Right renal cortex interstitium (tissue), 3 donors: ENCODE measurements at places on chromosomes 11 and 22.

DNA sequence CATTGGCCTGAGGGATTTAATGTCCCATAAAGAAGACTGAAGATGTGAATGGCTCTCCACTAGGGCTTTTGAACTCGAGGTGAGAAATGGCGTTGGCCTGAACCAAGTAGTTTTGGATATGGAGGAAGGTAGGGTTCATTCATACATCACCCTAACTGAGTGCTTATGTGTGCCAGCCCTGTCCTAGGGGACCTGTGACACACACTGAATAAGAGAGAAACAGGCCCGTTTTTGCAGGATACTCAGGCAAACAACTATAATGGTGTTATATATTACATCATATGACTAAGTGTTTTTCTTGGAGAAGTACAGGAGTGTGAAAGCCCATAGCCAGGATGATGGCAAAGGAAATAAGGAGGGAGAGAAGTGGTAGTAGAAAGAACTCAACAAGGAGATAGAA lies 368.1 kb downstream of the TMEM135 start:
- no peak for DNase-seq

GRCh38 chr11:8709002-8709672 lies 26.5 kb downstream of the RPL27A start:
- no peak for DNase-seq

DNA sequence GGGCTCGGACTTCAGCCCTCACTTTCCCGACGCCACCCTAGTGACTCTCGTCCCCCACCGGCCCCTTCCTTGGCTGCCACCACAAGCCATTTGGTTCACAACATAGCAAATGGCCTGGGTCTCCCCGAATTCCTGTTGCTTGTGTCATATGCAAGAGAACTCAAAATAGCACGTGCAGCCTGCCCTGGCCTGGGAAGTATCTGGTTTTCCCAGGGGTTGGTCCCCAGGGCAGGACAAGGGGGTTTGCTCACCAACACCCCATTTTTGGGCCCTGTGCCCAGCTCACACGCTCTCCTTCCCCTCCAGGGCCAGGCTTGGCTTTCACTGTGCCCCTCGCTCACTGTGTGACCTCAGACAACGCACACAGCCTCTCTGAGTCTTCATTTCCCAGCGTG lies 12.8 kb upstream of the TPCN2 start:
- DNase-seq: no peak

DNA sequence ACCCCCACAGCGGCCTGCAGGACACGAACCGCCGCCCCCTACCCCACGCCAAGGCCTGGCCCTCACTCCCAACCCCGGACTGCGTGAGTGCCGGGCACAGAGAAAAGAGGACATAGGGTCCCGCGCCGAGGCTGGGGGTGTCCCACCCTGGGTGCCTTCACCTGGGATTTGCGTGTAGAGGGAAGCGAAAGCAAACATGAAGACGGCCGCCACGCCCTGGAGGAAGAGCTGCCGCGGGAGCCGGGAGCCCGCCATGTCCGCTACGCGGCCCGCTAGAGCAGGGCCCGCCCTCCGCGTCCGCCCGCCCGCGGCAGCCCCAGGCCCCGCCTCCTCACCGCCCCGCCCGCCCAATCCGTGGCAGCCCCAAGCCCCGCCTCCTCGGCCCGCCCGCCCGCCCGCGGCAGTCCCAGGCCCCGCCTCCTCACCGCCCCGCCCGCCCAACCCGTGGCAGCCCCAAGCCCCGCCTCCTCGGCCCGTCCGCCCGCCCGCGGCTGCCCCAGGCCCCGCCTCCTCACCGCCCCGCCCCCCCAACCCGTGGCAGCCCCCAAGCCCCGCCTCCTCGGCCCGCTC lies at the start of gene LMF2:
LMF2 (minus strand) TSS at position 282 of the 570 bp plus-strand sequence; CDS start at position 255, 27 bp downstream.
- DNase-seq: no peak

- DNase-seq: no peak
Measured at GRCh38 chr11:76134239-76134638, 72.1 kb downstream of the WNT11 start.

- no peak for DNase-seq
Measured at GRCh38 chr22:37508431-37508992, 10.7 kb downstream of the CARD10 start.

- DNase-seq: no peak
Measured at GRCh38 chr11:6321356-6321755, 1.1 kb upstream of the CAVIN3 start.

DNA sequence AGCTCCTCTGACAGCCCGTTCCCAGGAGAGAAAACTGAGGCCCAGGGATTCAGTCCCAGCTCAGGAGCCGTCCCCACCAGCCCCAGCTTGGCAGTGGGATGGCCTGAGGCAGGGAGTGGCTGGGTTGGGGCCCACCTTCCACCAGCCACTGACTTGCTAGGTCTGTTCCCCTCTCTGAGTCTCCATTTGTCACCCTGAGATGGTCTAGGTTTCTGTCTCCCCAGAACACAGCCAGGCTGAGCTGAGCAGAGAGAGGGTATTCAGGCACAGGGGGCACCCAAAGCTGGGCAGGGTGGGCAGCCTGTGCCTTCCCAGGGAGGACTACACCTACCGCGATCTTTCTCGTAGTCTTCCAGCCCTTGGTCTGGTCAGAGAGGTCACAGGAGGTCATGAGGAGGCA lies 95.7 kb downstream of the PDE2A start:
- no peak for DNase-seq

GRCh38 chr11:131412061-131412460 lies 41.6 kb downstream of the NTM start:
- no peak for DNase-seq

- no peak for DNase-seq
Measured at GRCh38 chr11:128919216-128919615, 23.5 kb downstream of the TP53AIP1 start.

- no peak for DNase-seq
Measured at GRCh38 chr11:128499613-128500253, 87.6 kb downstream of the ETS1 start.

GRCh38 chr11:64100360-64100759 lies 64.6 kb downstream of the FLRT1 start:
- DNase-seq: no peak

DNA sequence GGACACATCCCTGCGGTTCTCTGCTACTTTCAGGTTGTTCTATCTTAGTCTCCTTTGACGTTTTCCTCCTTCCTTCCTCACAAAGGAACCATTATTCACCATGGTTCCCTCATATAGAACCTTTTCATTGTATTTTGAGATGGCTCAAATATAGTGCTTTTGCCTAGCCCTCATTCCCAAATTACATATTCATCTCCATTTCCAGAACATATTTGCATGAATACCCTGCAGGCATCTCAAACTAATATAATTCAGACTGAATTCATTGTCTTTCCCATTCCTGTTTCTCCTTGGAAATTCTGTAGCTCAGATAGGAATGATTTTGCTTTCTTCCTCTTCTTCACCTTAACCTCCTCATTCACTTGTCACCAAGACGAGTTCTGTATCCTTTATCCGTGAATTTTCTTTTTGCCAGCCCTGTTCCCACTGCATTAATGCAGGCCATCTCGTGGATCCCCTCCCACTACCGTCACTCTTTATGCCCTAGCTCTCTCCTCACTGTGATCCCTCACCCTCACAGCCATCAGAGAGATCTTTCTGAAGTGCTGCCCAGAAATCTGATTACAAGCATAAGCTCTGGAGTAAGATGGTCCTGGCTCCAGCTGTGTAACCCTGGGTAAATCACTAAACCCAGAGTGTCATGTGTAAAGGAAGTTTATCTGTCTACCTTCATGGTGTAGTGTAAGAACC lies 23.3 kb downstream of the PIWIL4 start:
- DNase-seq: no peak

DNA sequence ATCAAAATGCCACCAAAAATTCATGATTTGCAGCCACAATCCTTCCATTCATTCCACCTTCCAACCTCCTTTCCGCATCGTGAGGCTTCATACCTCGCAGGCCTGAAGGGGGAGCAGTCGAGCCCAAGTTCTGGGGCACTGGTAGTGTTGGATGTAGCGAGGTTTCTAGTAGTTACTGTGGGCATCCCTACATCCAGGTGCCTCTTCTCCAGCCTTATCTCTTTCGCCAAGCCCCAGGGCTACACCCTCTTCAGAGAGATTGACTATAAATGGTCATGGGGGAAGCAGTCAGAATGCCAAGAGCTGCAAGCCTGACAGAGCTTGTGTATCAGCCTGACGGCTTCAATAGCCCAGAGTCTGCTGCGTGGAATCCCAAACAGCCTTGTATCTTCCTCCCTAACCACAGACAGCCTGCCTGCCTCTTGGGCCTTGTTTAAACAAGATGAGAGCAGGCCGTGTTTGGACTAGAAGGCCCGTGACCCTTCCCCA lies 28.9 kb downstream of the CLMP start:
- DNase-seq: no peak

- no peak for DNase-seq
Measured at GRCh38 chr11:125075900-125076317, 12.8 kb downstream of the SLC37A2 start.

DNA sequence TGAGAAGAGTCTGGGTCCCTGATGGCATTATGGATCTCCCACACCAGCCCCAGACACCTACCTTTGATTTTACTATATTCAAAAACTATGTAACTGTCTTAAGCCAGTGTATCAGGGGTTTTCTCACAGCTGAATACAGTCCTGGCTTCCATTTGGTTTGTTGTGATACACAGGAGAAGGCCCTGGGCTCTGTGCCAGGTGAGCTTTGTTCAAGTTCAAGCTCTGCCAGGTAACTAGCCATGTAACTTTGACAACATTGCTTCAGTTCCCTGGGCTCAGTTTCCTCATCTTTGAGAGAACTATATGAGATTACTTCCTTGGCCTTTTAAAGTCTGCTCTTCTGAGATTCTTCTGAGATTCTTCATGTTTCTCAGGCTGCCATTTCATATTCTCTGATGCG lies 327.5 kb upstream of the TENM4 start:
- DNase-seq: no peak

GRCh38 chr11:68043349-68044144 lies 4.7 kb downstream of the TCIRG1 start:
- DNase-seq: no peak

DNA sequence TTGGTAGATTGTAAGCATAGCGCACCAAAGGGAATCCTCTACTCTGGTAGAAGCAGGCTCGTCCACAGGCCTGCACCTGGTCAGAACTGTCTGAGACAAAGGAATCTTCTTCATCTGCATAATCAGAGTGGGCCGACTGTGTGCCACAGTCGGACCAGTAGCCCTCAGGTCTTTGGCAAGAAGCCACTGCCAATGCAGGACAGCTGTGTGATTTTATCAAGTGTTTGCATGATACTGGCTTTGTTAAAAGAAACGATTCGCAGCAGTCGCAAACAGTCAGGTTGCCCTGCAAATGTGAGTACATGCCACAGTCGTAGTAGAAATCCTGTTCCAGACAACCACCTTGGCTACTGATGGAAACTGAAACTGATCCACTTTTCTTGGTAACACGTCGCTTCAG lies 4.9 kb upstream of the CCDC34 start:
- no peak for DNase-seq

DNA sequence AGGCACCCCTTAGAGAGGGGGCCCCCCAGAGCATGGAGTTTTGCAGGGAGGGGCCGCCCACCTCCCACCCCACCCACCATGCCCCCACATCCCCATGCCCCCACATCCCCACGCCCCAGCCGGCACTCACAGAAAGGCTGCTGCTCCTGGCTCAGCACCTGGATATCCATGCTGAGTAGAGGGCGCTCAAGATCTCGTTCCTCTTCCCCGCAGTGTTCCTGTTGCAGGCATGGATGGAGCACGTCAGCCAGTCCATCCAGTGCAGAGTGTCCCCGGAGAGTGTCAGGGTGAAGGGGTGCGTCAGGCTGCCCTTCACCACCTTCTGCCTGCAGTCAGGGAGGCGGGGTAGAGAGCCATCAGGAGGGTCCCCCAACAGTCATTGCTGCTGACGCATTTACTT lies 156.2 kb downstream of the CRYBB2 start:
- no peak for DNase-seq

DNA sequence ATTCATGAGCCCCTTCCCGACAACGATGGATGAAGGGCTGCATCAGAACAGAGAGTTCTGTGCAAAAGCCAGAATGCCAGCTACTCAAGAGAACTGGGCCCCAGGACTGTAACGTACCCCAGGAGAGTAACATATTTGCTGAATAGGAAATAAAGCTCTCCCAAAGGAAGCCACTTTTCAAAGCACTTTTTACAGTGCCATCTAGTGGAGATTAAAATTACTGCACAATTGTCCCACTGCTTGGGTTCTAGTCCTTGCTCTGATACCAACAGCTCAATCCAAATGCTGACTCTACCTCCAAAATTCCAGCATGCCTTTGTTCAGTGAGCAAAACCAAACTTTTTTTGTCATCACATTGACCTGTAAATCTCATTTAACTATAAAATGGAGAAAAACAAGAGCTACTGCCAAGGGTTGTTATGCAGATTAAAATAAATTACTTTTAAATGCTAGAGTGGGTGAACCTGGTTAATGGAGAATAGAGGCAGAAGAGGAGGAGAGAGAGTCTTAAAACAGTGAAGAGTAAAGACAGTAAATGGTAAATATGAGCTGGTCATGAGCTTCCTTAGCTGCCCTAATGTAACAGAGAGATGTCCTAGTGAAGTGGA lies 87.6 kb upstream of the FSHB start:
- peak; percentile 10 for DNase-seq

- DNase-seq: no peak
Measured at GRCh38 chr11:503179-503981, 3.7 kb downstream of the RNH1 start.

DNA sequence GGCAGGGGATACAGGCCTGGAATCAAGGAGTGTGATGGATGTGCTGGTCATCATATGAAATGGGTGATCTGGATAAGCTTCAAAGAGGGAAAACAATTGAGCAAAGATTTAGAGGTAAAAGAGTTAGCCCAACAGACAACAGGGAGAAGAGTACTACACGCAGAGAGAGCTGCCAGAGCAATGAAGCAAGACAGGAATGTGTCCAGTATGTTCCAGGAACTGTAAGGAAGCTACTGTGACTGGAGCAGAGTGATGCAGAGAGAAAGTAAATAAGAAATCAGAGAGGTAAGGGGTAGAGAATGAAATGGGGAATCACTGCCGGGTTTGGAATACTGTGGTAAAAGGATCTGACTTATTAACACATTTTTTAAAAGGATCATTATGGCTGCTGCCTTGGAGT lies 255.1 kb downstream of the DCDC1 start:
- no peak for DNase-seq

DNA sequence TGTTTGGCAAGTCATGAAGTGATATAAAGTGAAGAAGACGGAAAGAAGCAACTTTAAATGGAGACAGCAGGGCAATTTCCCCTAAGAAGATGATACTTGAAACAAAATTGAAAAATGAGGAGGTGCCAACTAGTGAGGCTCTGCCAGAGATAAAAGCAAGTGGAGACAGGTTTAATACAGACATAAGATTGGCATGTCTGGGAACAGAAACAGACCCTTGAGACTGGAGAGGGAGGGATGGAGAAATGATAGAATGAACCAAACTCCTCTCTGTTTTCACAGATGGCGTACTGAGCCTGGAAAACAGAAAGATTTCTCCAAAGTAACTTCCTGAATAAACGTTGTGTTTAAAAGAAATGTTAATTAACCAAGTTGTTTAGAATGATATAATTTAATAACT lies 354.5 kb upstream of the ANO5 start:
- DNase-seq: no peak

GRCh38 chr11:33387581-33387980 lies 130.4 kb downstream of the HIPK3 start:
- DNase-seq: no peak
